ENCODE measurements at places on chromosomes 6 and 20.

DNA sequence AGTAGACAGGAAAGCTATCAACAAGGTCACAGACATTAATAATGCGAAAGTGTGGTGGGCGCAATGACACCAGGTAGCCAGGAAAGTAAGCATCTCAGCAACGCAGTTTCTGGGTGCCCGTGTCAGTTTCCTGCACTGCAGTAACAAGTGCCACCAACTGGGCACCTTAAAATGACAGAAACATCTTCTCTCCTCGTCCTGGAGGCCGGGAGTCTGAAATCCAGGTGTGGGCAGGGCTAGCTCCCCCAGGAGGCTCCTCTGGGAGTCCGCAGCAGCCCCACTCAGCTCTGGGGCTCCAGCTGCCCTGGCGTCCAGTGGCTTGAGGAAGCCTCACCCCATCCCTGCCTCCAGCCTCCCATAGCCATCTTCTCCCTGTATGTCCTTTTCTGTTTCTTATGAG, 387.2 kb downstream of the TAF4 start:
- no peak for DNase-seq

- DNase-seq: no peak
Measured at GRCh38 chr6:133724726-133725125, 164.2 kb upstream of the TCF21 start.

DNA sequence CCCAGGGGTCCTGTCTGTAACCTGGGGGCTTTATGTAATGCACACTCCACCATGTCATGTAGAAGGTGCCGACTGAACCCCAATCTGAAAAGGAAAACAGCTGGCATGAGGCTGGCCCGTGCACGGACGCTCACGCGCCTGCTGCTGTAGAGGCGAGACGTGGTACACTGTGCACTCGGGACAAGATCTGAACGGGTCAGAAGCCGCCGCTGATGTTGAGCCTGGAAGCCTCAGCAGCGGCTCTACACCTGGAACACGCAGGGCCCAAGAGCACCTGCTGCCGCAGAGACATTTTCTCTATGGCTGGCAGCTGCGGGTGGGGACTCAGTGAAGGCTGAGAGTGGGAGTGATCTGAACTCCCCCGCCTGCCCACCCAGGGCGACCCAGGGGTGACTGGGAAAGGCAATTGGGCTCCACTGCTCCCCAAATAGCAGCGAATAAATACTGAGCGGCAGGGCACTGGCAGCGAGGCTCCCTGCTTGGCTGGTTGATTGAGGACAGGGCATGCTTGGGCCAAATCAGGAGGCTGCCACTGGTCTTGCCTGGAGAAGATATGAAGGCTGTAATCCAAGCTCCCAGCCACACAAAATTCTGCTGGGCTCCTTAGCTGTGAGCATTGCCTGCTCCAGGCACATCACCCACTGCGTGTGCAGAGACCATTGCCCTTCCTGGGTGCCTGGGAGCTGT, 2.5 kb upstream of the OGFR start:
- no peak for DNase-seq

GRCh38 chr6:1372690-1373089, 16.7 kb upstream of the FOXF2 start:
- no peak for DNase-seq

DNA sequence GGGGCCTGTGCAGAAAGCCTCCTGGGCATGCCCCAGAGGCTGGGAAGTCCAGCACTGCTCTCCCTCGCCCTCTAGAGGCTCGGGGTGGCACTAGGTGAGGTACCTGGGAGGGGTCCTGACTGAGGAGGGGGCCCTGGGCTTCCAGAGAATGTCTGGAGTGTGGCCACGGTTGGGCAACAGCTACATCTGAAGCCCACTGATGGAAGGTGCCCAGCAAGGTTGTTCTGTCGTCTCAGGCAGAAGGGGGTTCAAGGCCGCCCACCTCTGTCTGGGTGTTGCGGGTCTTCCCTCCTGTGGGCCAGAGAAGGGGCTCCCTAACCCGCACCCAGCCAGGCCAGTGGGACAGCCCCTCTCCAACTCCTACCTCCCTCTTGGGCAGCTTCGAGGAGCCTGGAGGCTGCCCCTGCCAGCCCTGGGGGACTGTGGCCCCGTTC, 11.4 kb upstream of the VEGFA start:
- no peak for DNase-seq

DNA sequence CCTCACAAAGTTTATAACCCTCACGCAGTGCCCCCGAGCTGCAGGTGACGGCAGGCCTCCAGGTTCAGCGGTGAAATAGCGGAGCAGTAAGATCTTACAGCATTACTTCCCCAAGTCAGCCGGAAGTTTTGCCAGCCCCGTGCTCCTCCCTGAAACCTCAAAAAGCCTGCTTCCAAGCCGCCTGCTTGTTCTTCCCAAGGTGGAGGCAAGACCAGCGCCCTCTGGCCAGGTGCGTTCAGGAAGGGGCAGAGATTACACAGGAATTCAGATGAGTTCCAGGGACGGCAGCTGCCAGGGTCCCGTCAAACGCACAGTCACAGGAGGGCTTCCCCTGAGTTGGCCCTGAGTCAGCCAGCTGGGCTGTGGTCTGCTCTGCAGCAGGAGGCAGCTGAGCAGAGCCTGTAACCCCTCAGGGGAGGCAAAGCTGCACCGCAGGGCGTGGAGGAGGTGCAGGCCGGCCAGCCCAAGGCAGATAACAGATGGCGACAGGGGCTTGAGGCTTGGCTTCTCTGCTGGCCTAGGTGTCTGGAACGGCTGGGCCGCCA, 124.1 kb upstream of the RPS6KA2 start:
- no peak for DNase-seq

- no peak for DNase-seq
Measured at GRCh38 chr6:12356983-12357972, 67.1 kb downstream of the EDN1 start.

DNA sequence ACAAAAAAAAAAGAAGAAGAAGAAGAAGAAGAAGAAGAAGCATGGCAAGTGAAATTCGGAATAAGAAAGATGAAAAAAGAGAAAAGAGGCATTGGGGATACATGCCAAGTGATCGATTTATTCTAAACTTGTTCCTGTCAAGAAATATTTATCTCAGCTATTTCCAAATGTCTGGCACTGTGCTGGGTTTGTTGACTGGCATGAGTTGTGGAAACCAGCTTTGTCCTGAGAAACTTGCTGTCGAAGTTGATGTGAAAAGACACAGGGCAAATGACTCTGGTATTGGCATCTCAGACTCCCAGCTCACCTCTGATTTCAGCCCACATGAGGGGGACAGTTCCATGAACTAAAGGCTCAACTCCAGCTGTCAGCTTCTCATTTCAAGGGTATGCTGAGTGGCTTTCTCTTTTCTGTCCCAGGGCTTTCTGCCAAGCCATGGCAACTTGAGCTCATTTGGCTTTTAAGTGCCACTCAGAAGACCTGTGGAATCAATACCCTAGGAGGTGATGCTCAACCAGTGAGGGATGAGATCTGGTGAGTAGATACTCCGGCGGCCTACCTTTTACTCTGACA, 253.3 kb upstream of the JAG1 start:
- no peak for DNase-seq

GRCh38 chr6:96521306-96521643, 331 bp upstream of the UFL1 start:
- DNase-seq: no peak

DNA sequence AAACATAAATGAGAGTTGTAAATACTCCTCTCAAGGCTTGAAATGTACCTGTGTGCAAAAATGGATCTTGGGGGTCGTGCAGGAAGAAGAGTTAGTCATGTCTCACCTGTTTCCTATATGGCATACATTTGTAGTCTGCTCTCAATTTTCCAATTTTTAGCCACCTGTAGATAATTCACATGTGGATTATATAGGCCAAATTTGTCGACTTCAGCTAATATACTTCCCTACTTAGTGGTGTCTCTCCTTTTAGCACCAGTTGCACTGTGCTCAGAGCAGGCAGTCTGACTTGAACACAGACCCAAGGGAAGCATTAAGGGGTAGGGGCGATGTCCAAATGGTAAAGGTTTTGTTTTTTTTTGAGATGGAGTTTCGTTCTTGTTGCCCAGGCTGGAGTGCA, 1.9 kb downstream of the RBM24 start:
- DNase-seq: no peak

- DNase-seq: no peak
Measured at GRCh38 chr6:137975188-137975940, 108.3 kb downstream of the TNFAIP3 start.

GRCh38 chr6:20814494-20814893, 280.2 kb downstream of the CDKAL1 start:
- DNase-seq: no peak

- DNase-seq: no peak
Measured at GRCh38 chr6:62707156-62707555, 421.1 kb upstream of the KHDRBS2 start.

DNA sequence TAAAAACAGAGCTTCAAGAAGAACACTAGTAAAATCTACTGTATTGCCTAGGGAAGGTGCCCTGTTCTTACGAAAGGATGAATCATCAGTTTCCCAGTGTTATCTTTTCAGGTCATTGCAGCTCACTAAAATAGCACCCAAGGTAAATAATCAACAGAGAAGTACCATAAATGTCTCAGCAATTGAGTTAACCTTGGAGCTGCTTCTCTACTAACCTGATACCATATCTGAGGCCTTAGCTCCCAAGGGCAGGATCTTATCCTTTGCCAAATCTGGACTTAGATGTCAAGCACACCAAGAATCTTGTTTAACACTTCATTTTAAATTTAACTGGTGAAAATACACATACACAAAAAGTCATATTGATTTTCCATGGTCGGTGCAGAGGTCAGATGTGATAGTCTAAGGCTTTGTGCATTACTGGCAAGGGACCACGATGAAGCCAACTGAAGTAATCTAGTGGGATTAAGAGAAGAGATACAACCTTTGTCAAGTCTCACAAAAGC, 81.5 kb downstream of the EDN1 start:
- no peak for DNase-seq

- DNase-seq: no peak
Measured at GRCh38 chr6:28485482-28485881, 30.1 kb downstream of the GPX6 start.

GRCh38 chr6:23953976-23954375, 172.0 kb upstream of the NRSN1 start:
- DNase-seq: no peak

GRCh38 chr6:21080221-21080620, 513.3 kb upstream of the SOX4 start:
- no peak for DNase-seq

DNA sequence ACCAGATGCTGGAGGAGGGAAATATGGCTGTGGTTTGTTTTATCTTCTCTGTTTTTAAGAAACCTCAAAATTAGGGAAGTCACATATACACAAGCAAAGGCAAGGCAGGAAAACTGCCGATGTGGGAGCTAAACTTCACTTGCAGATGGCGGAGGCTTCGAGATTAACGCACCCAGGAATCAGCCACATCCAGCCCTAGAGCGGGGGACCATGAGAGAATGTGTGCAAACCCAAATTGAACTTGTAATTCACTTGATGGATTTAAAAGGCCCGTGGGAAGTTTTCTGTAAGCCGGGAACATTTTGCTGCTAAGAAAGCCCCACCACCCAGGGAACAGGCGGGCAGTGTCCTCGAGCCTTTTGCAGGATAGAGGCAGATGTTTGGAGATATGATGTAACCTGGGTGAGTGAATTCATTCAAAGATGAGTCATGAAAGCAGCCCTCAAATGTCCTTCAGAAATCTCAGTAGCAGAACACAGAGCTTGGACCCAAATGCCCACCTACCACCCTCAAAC, 39.9 kb downstream of the PREX1 start:
- no peak for DNase-seq

DNA sequence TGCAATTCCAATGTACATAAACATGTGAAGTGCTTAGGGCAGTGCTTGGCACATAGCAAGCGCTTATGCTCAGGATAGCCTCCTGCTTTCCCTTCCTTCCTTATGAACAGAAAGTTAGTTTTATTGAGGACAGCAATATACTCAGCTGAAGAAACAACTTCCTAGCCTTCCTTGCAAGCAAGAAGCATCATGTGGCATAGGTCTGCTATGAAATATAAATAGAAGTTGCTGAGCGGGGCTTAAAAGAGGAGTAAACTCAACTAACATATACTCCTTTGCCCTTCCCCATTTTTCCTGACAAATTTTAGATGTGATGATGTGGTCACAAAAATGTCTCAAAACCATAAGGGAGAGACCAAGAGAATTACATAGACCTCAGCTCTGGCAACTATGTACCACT, 98.9 kb downstream of the KIF16B start:
- DNase-seq: no peak

GRCh38 chr6:22942403-22942802, 373.0 kb downstream of the HDGFL1 start:
- no peak for DNase-seq

DNA sequence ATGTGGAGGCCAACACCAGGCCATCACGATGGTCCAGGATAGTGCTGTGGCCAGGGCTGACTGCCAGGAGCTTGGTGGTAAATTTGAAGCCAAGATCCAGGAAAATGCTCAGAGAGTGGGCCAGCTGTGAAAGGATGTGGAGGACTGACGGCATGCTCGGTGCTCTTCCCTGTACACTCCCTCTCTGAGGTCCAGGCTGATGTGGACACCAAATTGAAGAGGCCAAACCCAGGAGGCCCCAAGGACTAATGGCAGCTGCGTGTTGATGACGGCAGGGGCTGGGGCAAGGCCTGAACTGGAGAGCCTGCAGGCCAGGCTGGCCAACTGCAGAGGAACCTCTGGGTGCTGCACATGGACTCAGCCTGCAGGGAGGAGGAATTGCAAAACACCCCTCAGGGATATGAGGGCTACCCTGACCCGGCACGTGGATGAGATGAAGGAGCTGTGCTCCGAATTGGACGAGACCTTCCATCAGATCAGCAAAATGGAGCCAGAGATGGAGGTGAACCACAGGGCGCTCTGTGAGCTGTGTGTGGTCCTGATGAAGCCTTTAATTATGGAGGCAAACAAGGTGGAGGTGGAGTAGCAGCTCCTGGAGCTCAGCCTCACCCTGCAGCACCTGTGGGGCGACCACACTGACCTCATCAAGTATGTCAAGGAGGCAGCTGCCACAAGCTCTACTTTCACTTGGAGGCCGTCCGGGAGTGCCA, 6.9 kb upstream of the RAET1E start:
- no peak for DNase-seq

DNA sequence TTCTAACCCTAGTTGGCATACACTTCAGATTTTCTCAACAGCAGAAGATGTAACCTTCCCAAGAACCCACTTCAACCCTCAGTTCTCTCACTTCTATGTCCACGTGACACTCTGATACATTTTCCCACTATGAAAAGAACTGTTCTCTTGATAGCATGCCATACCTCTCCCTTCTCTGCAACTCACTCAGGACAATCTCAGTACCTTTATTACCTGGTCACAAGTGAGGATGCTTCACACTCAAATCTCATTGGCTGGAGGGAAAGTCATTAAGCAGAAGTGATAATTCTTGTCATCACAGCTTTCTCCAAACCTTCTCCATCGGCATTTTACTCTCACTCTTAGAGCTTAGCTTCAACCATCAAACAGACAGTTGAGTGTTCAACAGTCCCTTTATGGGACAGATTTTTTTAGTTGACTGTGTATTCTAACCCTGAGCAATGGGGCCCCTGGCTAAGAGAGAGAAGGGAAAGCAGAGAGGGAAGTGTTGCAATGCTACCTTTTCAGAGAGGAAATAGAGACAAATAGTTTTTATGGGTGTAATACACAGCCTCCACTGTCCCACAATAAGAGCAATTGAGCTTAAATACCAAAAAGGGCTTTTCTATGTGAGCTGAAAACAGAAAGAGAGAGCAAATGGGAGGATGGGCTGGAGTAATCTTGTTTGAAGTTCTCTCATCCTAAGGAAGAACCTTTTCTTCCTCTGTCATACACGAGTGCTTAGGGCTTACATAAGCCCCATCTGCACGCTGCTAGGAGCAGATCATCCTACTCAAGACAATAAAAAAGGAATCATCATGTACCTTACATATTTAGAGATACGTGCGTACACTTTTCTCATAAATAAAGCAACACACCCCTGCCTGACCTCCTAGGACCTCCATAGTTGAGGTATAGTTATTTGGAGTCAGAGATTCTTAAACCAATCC, 16.0 kb downstream of the HLA-DPA1 start:
- DNase-seq: no peak
